ENCODE measurements at places on chromosomes 3 and 15.

DNA sequence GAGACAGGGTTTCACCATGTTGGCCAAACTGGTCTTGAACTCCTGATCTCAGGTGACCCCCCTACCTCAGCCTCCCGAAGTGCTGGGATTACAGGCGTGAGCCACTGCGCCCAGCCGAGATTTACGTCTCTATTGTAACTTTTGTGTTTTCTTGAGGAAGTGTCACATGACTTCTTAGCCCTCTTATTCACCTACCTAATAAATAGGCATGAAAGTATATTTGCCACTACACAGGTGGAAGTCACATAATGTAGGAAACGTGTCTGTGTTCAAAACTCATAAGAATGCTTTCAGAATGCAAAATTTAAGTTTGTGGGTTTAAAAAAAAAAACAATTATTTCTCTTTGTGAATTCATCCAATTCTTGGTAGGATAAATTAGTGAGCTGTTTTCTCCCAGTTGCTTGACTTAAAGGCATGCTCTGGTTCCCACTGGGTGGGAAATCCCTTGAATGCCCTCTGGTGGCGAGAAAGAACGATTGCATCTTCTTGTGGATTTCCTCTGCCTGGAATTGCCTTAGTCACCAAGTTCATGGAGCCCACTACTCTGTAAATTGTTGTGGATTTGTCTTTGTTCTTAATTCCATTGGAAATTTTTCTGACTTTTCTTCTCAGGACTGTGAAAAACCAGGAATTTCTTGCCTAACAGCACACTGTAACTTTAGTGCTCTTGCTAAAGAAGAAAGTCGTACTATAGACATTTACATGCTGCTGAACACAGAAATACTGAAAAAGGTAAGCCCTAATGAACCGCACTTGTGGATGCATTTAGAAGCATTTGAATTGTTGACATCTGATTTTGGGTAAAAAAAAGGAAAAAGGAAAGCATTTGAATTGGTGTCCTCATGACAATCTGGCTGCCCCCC is 82.2 kb upstream of the CTDSPL start:
- DNase-seq = peak; percentile 15

DNA sequence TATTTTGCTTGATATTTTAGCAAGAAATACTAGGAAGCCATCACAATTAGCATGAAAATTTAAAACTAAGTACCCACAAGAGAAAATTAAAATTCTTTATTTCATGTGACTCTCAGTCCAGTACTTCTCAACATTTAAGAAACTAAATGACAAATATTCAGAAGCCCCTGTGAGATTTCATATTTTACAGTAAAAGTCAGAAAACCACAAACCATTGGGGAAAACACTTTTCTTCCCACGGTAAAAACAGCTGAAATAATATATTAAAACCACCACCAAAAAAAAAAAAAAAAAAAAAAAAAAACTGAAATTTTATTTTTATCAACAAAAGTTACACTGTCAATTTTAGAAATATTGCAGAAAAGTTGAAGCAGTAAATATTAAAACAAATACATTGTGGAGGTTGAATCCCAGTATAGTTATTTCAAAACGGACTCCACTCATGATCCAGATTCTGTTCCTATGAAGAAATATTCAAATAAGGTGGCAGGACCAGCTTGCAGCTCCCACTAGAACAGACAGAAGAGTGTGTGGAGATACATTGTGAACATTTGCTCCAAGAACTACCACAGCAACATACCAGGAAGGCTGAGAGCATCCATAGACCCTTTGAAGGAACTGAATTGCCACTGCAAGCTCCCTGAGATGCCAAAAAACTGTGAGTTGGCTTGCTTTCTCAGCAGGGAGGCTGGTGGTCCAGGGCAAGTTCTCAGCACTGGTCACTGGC is 308.2 kb downstream of the CTNNB1 start:
- DNase-seq = no peak

DNA sequence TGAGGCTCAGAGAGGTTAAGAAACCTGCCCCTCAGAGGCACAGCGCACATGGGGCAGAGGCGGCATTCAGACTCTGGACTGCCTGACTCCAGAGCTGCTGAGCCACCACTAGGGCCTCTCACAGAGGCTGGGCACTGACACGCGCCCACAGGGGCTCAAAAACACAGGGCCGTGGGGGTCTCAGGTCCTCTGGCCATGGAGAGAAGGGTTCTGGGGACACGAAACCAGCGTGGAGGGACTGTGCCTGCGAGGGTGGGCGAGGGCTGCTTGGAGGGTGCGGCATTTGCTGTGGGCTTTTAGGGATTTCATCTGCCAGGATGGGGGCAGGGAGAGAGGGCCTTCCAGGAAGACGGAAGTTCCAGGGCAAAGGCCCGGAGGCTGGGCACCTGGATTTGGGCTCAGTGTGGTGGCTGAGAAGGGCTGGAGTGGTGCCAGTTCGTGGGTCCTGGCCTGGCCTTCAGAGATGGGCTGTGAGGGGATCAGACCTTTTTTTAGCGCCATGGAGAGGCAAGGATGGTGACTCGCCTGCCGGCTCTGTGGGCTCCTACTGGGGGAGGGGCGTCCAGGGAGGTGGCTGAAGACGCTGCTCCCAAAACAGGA is 69.6 kb downstream of the EFCAB12 start:
- no peak for DNase-seq

DNA sequence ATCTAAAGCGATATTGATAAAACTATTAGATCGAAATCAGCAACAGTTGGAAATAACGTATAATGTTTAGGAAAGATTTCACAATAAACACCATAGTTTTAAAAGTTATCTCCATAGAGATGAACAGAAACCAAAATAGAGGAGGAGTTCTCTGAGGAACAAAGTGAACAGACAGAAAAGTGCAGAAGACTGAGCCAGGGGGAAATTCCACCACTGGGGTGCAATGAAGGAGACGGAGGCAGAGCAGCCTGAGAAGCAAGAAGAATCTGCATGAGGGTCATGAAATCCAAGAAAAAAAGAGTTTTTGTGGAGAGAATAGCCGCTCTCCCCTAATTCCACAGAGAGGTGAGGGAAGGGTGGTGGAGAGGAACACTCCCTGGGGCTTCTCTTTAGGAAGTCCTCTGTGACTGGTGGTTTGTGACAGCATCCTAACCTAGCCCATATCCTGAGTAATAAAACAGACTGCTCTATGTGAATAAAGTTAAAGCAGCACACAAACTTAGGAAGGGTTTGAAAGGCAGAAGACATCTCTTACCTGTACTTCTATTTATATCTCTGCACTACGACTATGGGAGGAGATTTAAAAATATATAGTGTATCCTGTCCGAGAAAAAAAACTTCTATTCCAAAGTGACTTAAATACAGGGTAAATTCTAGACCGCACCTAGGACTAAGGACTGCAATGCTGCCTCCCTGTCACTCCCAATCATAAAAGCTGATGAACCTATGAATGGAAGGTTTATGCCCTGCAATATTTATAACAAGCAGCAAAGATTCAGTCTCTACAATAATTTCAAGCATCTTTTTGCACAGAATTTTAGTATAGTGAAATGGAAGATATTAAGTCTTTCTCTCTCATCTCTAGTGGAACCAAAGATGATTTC is 22.9 kb downstream of the ATP8B4 start:
- DNase-seq = no peak

- no peak for DNase-seq
Observed at GRCh38 chr3:185851046-185851445, 26.2 kb upstream of the IGF2BP2 start.

Measured in NCI-H2107 (cell line).